ENCODE measurements at places on chromosomes 2 and 18.

DNA sequence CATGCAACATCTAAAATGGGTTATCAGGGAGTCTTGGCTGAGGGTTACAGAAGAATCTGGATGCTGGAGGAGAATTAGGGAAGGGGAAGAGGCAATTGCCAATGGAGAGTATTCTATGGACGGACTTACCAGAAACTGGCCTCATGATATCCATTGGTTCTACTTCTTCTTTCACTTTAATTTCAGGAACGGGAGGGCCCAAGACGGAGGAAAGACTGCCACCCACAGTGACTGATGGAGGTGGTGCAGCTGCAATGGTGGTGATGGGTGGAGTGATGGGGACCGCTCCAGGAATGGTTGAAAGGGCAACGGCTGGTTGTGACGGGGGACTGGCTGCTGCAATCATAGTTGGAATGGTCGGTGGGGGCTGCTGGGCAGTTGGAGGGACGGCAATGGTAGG is 69.1 kb upstream of the AMMECR1L start:
- peak; percentile 44 for DNase-seq

GRCh38 chr2:73176205-73176880 is 26.0 kb upstream of the NOTO start:
- no peak for DNase-seq

- DNase-seq = no peak
These were observed 47.5 kb upstream of the ZNF397 start for GRCh38 chr18:35193316-35193715.

DNA sequence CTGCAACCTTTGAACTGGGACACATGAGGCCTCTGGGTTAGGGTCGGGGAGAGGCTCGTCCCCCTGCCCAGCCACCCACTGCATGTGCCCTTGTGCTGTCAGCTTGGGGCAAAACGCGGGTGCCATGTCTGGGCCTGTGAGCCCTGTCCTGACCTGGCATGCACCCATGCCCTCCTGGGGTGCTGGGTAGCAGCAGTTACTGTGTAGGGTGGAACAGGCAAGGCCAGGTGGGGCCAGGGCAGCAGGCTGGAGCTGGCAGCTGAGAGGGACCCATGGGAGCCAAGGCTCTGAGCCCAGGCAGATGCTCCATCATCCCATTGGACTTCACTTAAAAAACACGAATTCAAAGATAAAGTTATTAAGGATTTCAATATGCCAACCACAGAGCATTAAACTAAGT is 133.8 kb upstream of the REV1 start:
- no peak for DNase-seq

DNA sequence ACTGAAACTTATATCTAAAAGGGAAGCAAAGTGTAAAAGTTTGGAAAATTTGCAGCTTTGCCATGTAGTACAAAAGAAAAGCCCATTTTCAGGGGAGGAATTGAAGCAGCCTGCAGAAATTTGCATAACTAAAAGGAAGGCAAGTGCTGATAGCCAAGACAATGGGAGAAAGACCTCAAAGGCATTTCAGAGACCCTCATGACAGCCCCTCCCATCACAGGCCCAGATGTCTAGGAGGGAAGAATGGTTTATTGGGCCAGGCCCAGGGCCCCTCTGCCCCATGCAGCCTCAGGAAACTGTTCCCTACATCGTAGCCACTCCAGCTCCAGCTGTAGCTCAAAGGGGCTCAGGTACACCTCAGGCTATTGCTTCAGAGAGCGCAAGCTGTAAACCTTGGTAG is 14.4 kb upstream of the WDR75 start:
- no peak for DNase-seq

DNA sequence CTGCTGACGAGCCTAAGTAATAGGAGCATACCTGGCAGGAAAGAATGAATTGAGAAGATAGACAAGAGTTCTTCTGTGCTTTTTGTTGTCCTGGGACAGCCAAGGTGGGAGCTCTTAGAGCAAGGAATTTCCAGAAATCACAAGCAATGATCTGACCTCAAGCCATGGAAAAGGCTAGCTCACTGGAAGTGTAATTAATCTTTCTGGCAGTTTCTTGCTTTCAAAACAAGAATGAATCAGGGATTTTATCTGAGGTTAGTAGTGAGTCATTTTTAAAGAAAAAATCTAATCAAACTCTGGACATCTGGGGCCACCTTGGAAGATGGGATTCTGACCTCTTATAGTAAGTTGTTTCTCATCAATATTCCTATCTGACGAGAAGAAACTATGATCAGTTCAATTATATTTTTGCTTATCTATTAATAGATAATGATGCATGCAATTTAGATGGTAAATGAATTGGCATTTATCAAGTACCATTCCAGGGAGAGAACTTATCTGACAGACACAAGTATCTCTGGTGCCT is 98.0 kb downstream of the ADCYAP1 start:
- no peak for DNase-seq

DNA sequence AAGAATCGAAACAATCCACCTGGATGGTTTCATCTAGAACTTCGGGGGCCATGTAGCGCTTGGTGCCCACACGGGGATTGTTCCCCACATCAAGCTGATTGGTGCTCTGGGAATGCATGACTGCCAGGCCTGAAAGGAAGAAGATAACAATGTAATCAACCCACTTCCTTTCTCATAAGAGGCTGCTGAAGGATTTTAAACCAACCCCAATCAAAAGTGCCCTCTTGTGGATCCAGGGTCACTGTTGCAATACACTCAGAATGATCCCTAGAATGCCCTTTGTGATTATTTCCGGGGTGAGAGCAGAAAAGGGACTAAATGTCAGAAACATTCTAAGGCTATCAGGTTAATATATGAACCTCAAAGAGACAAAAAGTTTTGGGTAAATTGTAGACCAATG is 115.2 kb downstream of the ACVR1 start:
- DNase-seq = no peak

- peak; percentile 95 for DNase-seq
These were observed 42.5 kb downstream of the LRRC30 start for GRCh38 chr18:7273301-7273921.

DNA sequence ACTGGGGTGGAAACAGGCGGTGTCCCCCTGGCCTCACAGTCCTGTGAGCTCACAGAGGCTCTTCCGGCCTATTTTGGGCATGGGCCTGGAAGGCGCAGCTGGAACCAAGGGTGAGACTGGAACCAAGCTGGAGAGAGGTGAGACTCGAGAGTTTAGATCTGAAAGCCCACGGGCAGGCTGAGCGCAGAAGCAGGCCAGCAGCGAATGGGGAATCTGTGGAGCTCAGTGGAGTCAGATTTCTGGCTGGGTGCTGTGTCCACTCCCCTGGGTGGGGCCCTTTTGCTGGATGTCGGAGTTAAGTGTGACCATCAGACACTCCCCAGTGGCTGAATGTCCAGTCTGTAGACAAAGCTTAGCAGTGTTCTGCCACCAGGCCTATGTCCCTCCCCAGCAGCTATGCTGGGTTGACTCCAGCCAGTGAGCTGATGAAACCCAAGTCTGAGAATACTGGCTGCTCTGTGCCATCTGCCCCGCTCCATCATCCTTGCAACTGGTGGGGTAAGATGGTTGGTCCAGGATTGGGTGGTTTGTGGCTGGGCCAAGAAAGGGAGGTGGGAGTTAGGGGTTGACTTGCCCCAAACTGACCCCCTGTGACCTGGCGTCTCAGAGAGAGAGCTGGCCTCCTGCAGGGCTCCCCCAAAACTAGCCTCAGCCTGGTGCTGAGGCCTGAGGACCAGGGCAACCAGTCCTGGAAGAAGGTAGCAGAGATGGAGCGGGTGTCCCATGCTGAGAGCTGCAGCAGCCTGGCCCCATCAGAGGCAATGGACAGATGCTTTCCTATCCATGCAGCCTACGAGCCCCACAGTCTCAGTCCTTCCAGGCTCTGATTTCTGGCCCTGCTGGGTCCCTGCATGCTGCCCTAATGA is 34.4 kb downstream of the CYP26B1 start:
- no peak for DNase-seq

GRCh38 chr18:80194874-80195570 is 52.3 kb downstream of the PARD6G start:
- no peak for DNase-seq

DNA sequence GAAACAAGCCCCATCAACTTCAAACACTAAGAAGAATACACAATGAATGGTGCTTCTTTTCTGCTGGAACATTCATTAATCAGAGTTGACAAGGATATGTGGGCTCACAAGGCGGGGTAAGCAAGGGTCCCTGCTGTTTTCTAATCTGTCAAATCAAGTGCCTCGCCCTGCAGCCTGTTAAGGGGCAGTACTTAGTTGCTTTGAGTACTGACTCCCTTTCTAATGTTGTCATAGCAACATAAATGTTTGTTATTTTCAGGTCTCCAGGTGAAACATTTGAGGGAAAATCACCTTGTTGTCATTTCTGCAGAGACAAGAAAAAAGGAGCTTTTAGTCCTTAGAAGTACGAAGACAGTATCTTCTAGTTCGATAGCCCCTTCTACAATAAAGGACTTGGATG is 284.7 kb upstream of the PKDCC start:
- no peak for DNase-seq

DNA sequence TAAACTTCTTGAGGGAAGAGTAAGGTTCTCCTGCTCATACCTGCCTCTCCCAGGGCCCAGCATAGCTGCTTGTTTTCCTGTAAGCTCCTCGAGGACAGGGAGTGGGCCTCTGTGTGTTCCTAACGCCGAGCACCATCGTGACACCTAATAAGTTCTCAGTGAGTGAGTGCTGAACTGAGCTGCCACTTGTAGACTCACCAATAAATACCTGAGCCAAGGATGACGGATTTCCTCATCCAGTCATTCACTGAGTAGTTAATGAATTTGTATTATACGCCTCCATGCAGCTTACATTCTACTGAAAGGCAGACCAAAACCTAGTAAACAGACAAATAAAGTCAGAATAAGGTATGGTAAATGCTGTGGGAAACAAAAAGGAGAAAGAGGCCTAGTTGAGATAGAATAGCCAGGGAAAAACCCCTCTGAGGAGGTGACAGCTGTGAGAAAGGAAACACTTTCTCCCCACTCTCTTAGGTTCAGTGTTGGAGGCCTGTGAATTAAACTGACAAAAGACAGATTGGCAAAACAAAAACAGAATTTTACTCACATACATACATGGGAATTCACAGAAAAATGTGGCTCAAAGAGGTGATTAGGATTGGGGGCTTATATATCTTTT is 138.6 kb downstream of the B3GNT2 start:
- no peak for DNase-seq

DNA sequence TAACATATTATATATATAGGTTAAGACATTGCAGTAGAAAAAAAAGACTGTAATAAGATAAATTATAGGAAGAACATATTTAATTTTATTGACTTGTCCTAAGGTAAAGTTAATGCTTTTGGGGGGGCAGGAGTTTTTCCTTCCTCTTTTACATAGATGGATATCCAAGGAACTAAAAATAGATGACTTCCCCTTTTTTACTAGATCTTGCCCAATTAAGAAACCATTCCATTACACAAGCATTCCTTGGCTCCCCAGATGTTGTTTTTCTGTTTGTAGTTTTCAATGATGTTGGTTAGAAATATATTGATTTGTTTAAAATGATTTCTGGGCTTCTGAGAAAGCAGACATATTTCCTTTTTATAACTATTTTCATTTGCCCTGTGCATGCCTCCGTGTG is 22.4 kb upstream of the PMAIP1 start:
- DNase-seq = peak; percentile 90

DNA sequence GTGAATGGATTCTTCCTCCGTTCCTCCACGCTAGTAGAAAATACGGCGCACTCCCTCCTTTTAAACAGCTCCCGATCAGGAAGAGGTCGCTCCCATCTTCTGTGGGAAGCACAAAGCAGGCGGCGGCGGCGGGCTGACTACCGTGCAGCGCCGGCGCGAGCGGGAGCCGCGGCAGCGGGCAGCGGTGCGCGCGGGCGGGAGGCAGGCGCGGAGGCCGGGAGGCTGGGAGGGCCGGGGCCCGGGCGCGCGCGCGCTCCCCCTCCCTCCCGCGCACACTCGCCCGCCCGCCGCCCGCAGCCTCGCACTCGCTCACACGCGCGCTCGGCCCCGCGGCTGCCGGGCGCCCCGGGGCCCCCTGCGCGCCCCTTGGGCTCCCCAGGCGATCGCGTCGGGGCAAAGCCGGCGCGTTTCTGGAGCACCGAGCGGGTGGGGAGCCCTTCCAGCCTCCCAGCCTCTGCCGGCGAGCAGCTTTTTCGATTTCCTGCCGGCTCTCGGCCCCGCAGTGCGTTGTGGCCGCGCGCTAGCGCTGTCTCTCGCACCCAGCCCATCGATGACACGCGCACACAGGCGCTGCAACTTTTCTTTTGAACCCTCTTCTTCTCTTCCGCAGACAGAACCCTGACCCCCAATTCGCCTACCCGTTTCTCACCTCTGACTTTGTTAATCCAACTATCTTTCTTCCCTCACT is at the start of gene SLC8A1:
Gene SLC8A1 (minus strand): TSS at position 173 of the 688 bp plus-strand sequence.
- DNase-seq = peak; percentile 56

- DNase-seq = peak; percentile 64
These were observed 158.8 kb upstream of the SLC39A10 start for GRCh38 chr2:195498176-195498575.

- no peak for DNase-seq
These were observed 116.9 kb downstream of the NR4A2 start for GRCh38 chr2:156215656-156216055.

- no peak for DNase-seq
These were observed 110.4 kb downstream of the DTNA start for GRCh38 chr18:34820360-34821065.

GRCh38 chr2:47725808-47726207 is 57.1 kb upstream of the MSH6 start:
- DNase-seq = no peak

- no peak for DNase-seq
These were observed 209.6 kb downstream of the SLC8A1 start for GRCh38 chr2:40242315-40242714.

DNA sequence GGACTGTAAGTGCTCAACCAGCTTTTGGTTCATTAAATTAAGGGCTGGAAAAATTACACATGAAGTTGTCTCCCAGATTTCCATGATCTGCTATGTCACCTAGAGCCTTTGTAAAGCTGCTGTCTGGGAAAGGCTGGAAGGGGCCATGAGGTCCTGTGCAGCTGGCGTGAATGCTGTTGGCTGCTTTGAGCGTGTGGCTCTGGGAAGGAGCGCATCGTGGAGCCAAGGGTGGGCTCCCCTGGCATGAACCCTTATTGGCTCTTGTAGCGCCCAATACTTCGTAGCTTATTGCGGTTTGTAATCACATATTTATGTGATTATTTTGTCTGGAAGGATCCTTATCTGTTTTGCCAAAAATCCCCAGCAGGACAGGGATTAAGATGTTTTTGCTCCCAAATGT is 70.5 kb upstream of the LMAN1 start:
- no peak for DNase-seq

All from suppressor macrophage (primary cell).